Stimulated activated CD8-positive, alpha-beta memory T cell treated with anti-CD3 and anti-CD28 coated beads, Interleukin-15, amount 100 ng/mL, for 4 hours (primary cell): ENCODE measurements at places on chromosomes 4 and X.

GRCh38 chrX:123869488-123869887, 9.6 kb downstream of the XIAP start:
- no peak for DNase-seq

- DNase-seq, result no peak
Measured at GRCh38 chr4:74539044-74539790, 94.3 kb downstream of the AREG start.

- DNase-seq, result no peak
Measured at GRCh38 chr4:177803151-177803550, 360.9 kb upstream of the AGA start.

GRCh38 chr4:130026185-130026584, 930.2 kb downstream of the C4orf33 start:
- no peak for DNase-seq

- DNase-seq, result no peak
Measured at GRCh38 chr4:85492336-85492735, 17.4 kb downstream of the ARHGAP24 start.

DNA sequence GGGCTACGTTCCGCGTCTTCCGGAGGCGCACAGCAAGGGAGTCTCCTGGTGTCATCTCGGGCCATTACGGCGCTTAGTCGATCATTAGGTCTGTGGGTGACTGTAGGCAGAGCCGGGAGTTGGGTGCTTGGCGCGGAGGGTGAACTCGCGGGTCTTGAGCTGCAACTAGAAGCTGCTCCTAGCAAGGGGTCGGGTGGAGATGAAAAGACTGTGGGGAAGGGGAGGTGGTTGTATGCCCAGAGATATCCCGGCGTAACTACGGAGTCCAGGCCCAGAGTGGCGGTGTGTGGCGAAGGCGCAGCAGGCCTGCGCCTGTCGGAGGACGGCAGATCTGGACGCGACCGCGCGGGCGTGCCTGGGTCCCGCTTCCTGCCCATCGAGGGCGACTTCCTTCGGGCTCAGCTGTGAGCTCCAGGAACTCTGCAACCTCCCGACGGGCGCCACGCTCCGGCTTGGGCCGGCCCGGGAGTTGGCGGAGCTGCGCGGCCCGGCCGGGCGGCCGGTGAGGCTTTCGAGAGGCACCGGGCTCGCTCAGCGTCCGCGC, 2.7 kb upstream of the NKX3-2 start:
- no peak for DNase-seq

GRCh38 chrX:16711893-16712547, 449 bp downstream of the CTPS2 start:
- DNase-seq, result no peak

DNA sequence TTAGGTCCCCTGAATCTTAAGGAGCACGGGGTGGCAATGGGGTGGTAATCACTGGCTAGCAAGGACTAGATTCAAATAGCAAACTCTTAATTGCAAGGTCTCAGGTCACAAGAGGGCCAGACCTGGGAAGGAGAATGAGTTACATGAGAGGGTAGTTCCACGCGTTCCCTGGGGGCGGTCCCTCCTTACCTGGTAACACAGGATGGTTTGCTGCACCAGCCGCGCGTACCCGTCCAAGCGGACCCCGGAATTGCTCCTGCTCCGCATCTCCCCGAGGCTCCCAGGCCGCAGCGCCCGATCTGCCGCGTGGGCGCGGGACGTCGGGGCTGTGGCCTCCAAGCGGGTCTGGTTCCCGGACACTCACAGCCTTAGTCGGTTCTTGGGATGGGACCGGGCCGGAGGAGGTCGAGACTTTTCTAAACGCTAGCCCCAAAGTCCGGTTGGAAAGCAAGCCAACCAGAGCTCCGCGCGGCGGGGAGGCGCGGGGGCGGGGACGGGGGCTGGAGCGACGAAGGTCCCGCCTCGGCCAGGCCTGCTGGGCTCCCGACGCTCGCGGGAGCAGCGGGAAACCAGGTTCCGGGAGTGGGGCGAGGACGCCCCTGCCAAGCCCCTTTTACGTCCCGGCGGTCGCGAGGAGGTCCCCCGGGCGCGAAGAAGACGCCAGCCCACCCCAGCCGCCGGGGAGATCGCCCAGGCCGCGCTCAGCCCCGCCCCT, at the start of gene PHKA2:
Gene PHKA2 (minus strand): TSS at position 449 of the 715 bp plus-strand sequence. CDS start 182 bp downstream, at position 267.
- peak; percentile 2 for DNase-seq

- peak; percentile 21 for DNase-seq
Measured at GRCh38 chr4:83217721-83218522, 66.7 kb downstream of the COQ2 start.

GRCh38 chr4:161929956-161930355, 233.8 kb downstream of the FSTL5 start:
- DNase-seq, result no peak

DNA sequence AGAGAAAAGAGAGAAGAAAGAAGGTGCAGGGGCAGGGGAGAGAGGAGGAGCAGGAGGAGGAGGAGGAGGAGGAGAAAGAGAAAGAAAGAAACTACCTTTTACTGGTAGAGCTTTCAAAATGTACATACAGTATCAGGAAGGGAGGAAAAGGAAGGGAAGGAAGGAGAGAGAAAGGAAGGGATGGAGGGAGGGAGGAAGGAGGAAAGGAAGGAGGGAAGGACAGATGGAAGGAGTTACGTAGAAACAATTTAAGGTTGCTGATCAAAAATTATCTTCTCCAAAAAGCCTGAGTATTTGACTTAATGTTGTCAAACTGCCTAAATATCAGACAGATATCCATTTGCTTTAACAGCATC, 13.4 kb downstream of the TBC1D9 start:
- no peak for DNase-seq

DNA sequence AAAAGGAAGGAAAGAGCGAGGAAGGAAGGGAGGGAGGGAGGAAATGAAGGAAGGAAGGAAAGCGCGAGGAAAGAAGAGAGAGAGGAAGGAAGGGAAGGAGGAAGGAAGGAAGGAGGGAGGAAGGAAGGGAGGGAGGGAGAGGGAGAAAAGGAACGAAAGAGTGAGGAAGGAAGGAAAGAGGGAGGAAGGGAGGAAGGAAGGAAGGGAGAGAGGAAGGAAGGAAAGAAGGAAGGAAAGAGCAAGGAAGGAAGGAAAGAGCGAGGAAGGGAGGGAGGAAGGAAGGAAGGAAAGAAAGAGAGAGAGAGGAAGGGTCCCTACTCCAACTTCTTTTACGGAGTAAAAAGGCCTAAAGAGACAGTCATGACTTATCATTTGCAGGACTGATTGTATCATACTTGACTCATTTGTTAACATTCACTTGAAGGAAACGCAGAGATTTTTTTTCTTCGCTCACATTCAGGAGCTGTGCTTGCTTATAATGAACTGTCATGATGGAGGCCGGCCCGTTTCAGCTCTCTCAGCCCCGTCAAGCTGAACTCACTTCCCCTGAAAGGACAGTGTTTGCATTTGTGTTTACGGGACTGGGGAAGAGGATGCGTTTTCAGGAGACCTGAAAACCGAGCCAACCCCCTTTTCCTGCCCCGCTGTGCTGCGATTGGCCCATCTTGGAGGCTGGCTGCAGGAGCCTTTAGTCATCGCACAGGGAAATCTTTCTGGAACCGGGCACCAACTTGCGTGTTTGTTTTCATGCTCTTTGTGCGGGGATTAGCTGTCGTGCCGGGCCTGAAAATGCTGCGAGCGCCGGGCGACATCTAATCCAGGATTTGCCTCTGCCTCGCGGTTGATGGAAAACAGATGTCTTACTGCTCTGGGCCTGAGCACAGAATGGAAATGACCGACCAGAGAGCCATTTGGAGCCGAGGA, 17.8 kb downstream of the TRIM2 start:
- DNase-seq, result no peak

DNA sequence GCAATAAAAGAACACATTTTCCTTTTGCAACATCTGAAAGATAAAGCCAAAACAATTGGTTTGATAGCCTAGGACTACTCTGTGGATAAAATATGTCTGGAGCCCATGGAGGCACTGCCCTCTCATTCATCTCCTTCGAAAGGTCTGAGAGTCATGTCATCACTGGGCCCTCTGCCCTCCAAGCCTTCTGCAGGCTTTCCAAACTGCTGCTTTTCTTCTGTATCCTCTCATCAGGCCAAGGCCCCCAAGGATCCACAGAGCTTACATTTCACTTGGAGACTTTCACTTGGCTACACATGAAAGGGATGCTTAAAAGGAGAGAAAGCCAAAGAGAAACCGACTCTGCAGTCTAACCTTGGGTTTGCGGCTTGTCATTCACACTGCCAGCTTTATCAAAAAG, 109.9 kb downstream of the SH3RF1 start:
- DNase-seq, result no peak

DNA sequence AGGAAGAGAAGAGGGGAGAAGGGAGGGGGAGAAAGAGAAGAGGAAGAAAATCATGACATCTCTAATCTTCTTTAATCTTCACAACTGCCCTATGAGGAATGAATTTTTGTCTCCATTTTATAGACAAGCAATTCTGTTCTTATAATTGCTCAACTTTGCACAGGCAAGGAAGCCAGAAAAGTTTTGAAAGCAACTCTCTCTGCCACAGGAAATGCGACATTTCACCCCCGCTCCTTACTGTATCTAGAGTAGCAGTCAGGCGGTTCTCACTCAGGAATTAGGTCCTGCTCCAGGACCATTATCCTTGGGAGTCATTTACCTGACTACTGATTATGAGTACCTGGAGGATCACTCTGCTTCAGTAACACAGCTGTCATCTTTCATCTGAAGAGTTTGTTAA, 69.2 kb upstream of the FAM9A start:
- no peak for DNase-seq
